Epithelial cell of esophagus (primary cell): ENCODE measurements at places on chromosomes 5 and 9.

- no peak for DNase-seq
These were observed 56.9 kb upstream of the TBC1D2 start for GRCh38 chr9:98312365-98312764.

DNA sequence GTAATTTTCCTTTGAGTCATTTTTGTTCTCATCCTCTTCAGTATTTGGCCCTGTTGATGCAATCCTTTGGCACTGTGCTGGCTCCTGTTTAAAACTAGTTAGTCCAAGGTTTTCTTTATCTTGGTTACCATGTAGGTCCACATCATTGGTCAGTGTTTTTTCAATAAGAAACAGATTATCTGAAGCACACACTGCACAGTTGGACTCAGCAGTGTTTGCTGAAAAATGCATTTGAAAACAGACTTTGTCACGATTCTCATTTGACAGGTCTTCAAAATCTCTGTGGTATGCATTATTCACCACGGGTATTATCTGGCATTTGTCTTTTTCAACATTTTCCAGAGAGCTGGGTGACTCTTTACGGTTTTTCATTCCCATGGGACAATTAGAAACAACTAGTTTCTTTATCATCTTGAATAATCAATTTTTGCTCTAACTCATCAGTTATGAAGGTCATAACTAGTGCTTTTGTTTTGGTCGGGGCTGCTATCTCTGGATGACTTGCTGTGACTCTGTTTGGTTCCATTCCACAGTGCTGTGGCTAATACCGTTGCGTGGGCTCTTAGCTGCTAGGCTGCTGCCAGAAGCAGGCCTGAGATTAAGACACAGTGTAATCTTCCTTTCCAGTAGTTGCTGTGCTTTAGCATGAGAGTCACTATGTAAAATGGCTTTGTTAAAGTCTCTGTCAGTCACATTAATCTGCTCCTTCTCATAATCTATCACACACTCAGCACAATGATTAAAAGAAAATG lies 36.2 kb downstream of the NUDT12 start:
- peak; percentile 23 for DNase-seq

- DNase-seq: peak; percentile 97
These were observed 92.0 kb upstream of the SSBP2 start for GRCh38 chr5:81842795-81843398.

GRCh38 chr9:23594421-23594820 lies 231.6 kb downstream of the ELAVL2 start:
- no peak for DNase-seq

DNA sequence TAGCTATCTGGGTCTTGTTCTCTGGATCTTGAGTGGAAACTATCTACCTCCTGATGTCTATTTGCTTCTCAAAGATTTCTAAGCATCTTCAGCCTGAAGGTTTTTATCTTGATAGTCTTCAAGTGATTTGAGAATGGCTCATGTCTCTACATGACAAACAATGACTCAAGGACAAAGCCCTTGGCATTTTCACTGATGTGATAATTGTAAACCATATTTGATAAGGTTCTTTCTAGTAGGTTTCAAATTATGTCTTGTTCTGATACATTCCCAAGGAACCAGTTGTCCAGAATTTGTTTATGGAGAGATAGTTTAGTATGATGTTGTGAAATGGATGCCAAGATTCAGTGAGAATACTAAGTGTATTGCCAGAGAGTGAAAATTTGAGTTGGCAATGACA lies 1079.3 kb upstream of the CDH9 start:
- DNase-seq: peak; percentile 51

GRCh38 chr5:85049020-85049419 lies 664.3 kb upstream of the EDIL3 start:
- DNase-seq: peak; percentile 64

GRCh38 chr9:69093471-69094103 lies 58.0 kb downstream of the FXN start:
- no peak for DNase-seq
